ENCODE measurements at places on chromosomes 13 and 19. TPM values are rescaled to one million over a fixed set of nuclear protein-coding genes. Genes with fewer than 3 reads are reported as not detected.

The FGF21 gene
- not detected for total RNA-seq

The ZNF677 gene
- total RNA-seq: 5.8 TPM

The PLK5 gene
- not detected for total RNA-seq

The LGALS4 gene
- 6,357 TPM for total RNA-seq

The ERICH6B gene
- not detected for total RNA-seq

The GPR180 gene
- 5.9 TPM for total RNA-seq

GRCh38 chr13:57631596-57632275, at the start of gene PCDH17:
Gene PCDH17 (plus strand): TSS chr13:57631744. CDS start chr13:57632547, 803 bp downstream.
- no peak within 1 kb of the TSS for H3K27ac ChIP-seq
- no peaks in the 10 kb centered on the region for H3K4me1 ChIP-seq

DNA sequence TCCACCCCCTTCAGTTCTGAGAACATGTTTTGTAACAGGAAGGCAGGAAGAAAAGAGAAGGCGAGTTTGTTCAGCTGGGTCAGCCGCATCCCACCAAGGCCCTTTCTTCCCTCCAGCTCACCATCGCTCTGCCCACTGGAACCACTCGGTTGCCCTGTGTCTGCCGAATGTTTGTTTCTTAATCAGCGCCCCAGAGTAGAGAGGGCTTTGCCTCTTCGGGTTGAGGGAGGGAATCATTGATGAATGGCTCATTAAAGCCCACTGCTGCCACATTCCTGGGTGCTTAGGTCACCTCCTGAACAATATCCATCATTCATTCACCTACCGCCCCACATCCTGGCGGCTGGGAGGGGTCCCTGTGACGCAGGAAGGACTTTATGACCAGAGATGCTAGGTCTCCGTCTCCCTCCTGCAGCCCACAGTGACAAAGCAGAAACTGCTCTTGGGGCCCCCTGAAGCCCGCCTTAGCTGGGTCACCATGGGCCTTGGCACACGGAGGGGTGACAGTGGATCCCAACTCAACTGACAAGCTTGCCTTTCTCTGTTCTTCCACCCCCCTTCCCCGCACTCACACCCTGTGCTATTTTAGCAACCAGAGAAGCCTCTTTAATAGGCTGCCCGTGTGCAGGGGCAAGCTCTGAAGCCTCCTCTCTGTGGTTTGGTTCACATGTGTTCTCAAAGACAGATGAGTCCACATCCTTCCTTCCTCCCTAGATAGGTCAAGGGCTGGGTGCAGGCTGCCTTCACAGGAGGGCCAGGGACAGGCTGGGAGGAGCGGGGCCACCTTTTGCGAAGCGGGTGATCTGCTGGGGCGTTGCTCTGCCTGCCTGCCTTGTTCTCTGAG, 46.2 kb downstream of the ACTN4 start:
- H3K27ac ChIP-seq: peak overlapping the region; percentile 70
- H3K4me1 ChIP-seq: peaks cover 20% of the 10 kb centered on the region
- H3K4me3 ChIP-seq: no peak overlapping the region
- H3K36me3 ChIP-seq: no peaks in the 10 kb centered on the region
- no peak for DNase-seq
- H3K27me3 ChIP-seq: no peaks in the 10 kb centered on the region

DNA sequence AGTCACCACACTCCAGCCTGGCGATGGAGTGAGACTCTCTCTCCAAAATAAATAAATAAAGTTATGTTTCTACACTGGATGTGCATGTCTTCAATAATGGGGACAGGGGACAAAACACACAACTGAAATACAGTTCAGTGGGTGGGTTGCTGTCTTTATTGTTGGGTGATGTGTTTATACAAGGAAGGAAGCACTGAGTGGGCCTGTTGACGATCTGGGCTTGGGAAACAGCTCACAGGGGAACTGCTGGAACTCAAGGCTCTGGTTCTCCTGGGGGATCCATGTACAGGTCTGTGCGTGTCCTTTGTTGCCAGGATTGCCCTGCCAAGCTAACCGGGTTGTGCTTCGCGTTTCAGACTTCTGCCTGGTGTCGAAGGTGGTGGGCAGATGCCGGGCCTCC, 18.9 kb downstream of the SPINT2 start:
- no peaks in the 10 kb centered on the region for H3K4me1 ChIP-seq
- no peak for DNase-seq
- H3K4me3 ChIP-seq: no peak overlapping the region

DNA sequence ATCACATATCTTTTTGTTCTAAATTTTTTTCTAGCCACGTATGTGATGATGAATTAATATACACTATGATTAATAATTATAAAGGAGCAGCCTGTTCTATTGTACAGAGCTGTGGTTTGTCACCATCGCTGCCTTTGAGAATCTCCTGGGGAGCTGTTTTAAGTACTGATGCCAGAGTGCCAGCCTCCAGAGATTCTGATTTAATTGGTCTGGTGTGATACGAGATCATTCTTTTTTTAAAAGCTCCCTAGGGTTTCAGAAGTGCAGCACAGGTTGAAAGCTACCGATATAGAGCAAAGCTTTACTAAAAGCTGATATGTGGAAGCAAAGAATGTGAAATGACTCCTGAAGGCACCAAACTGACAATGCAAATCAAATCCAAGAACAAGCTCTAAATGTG, 314.7 kb downstream of the ITGBL1 start:
- H3K36me3 ChIP-seq: no peaks in the 10 kb centered on the region
- no peaks in the 10 kb centered on the region for H3K27me3 ChIP-seq
- H3K4me1 ChIP-seq: no peaks in the 10 kb centered on the region
- no peak overlapping the region for H3K27ac ChIP-seq
- H3K4me3 ChIP-seq: no peak overlapping the region

- H3K4me3 ChIP-seq: no peak overlapping the region
- H3K27ac ChIP-seq: no peak overlapping the region
- DNase-seq: no peak
- H3K27me3 ChIP-seq: peaks cover 59% of the 10 kb centered on the region
- H3K4me1 ChIP-seq: no peaks in the 10 kb centered on the region
Observed at GRCh38 chr19:1777149-1777548, 23.8 kb downstream of the ONECUT3 start.

- H3K4me3 ChIP-seq: no peak overlapping the region
- no peak for DNase-seq
Observed at GRCh38 chr13:82688400-82688994, 1193.8 kb downstream of the SLITRK1 start.

DNA sequence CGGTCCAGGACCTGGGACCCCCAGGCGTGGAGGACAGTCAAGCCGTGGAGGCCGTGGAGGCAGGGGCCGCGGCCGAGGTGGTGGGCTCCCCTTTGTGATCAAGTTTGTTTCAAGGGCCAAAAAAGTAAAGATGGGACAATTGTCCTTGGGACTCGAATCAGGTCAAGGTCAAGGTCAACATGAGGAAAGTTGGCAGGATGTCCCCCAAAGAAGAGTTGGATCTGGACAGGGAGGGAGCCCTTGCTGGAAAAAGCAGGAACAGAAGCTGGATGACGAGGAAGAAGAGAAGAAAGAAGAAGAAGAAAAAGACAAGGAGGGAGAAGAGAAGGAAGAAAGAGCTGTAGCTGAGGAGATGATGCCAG, 2.3 kb downstream of the KMT2B start:
- H3K36me3 ChIP-seq: peaks cover 14% of the 10 kb centered on the region
- DNase-seq: no peak
- no peak overlapping the region for H3K27ac ChIP-seq
- H3K4me1 ChIP-seq: peaks cover 18% of the 10 kb centered on the region
- H3K4me3 ChIP-seq: no peak overlapping the region

- DNase-seq: peak; percentile 83
- peak overlapping the region; percentile 79 for H3K27ac ChIP-seq
- peaks cover 5% of the 10 kb centered on the region for H3K36me3 ChIP-seq
Observed at GRCh38 chr19:38634757-38635482, 12.5 kb upstream of the ACTN4 start.

Data from colonic mucosa (tissue), 4 donors.